ENCODE measurements at places on chromosomes 5 and 9. TPM values are rescaled to one million over a fixed set of nuclear protein-coding genes. Genes with fewer than 3 reads are reported as not detected.

Gene CAVIN4
- total RNA-seq = not detected

Gene PPIC
- 57.5 TPM for total RNA-seq

- H3K4me3 ChIP-seq = no peak overlapping the region
- no peaks in the 10 kb centered on the region for H3K36me3 ChIP-seq
- H3K4me1 ChIP-seq = no peaks in the 10 kb centered on the region
- H3K27ac ChIP-seq = no peak overlapping the region
Measured at GRCh38 chr9:126690431-126691051, 76.8 kb downstream of the LMX1B start.

DNA sequence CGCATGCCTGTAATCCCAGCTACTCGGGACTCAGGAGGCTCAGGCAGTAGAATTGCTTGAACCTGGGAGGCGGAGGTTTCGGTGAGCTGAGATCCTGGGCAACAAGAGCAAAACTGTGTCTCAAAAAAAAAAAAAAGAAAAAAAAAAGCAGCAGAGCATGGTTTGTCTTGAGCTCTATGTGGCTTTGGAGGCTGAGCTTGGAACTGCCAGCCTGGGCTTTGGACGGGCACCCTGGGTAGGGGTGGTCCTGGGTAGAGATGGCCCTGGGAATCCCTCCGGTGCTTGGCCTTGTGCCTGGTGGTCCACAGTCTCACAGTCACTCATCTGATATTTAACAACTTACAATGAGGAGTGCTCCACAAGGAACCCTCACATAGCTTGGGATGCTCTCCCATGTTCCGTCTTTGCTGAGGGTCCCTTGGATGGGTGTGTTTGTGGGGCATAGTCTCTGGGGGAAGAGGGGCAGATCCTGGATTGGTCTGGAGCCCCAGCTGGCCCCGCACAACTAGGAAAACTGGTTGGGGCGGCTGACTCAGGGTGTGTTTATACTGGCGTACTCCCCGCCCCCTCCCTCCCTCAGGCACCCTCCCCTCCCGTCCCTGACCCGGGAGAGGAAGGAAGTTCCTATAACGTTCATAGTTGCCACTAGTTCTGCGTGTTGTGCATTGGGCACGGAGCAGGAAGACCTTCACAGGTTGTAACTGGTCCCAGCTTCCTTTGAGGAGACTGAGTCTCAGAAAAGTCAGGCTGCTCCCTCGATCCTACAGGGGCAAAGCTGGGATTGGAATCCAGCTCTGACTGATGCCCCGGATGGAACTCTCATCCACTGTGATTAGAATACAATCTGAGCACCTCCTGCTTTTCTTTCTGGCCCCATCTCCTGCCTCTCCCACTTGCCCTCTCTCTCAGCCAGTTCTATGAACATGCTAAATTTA lies 11.2 kb downstream of the IER5L start:
- H3K4me3 ChIP-seq = peak overlapping the region; percentile 31
- H3K27me3 ChIP-seq = no peaks in the 10 kb centered on the region
- peak overlapping the region; percentile 91 for H3K27ac ChIP-seq
- H3K4me1 ChIP-seq = peaks cover 49% of the 10 kb centered on the region
- H3K36me3 ChIP-seq = no peaks in the 10 kb centered on the region

- H3K36me3 ChIP-seq = no peaks in the 10 kb centered on the region
- DNase-seq = peak; percentile 41
- H3K27me3 ChIP-seq = no peaks in the 10 kb centered on the region
Measured at GRCh38 chr5:77893225-77893860, 117.2 kb upstream of the TBCA start.

DNA sequence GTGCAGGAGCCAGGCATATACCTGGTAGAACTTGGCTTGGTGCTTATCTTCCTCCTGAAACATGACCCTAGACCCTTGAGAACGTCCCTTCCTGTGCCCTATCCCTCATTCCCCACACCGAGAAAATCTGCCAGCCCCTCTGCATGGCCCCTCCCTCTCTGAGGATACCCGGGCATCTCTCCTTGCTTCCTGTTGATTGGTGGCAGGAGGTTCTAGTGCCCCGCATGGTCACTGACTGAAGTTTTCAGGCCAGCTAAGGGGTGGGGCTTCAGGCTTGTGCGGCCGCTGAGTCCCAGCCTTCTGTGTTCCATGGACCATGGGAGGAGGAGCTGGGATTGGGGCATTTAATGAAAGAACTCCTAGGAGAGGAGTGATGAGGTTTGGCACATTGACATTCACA lies 22.8 kb downstream of the IGIP start:
- no peak overlapping the region for H3K27ac ChIP-seq
- DNase-seq = no peak
- H3K4me1 ChIP-seq = peaks cover 33% of the 10 kb centered on the region
- no peak overlapping the region for H3K4me3 ChIP-seq

- no peaks in the 10 kb centered on the region for H3K4me1 ChIP-seq
- no peak for DNase-seq
- no peak overlapping the region for H3K27ac ChIP-seq
- no peak overlapping the region for H3K4me3 ChIP-seq
Measured at GRCh38 chr5:62283005-62283404, 23.0 kb upstream of the KIF2A start.
